Subcutaneous preadipocyte (primary cell): ENCODE measurements at places on chromosomes 2 and 18. TPM values are rescaled to one million over a fixed set of nuclear protein-coding genes. Genes with fewer than 3 reads are reported as not detected.

Gene RESP18
- total RNA-seq = not detected in 2 replicates

Gene BOD1L2
- not detected in 2 replicates for total RNA-seq

Gene CHN1
- 25.4 and 28.3 TPM in 2 replicates for total RNA-seq

Gene MC5R
- total RNA-seq = not detected in 2 replicates

Gene IFIH1
- total RNA-seq = 3.1 and 4.0 TPM in 2 replicates

Gene COL3A1
- total RNA-seq = 1,186 and 1,584 TPM in 2 replicates

Gene TMEFF2
- 2.9 and 3.7 TPM in 2 replicates for total RNA-seq

Gene ADAM23
- total RNA-seq = 3.1 and 3.7 TPM in 2 replicates

Gene MYOM1
- total RNA-seq = under 0.01 TPM in 2 replicates

Gene SLC38A11
- not detected in 2 replicates for total RNA-seq

Gene PRLH
- total RNA-seq = not detected in 2 replicates

Gene STPG4
- total RNA-seq = under 0.01 and 0.20 TPM in 2 replicates

Gene USP34
- total RNA-seq = 84.1 and 131 TPM in 2 replicates

Gene CROCC2
- 0.20 and 0.37 TPM in 2 replicates for total RNA-seq

Gene PROC
- total RNA-seq = not detected in 2 replicates

Gene DLX2
- 0.20 TPM in 1 of 2 replicates, not detected in the other for total RNA-seq

Gene ASB18
- not detected in 2 replicates for total RNA-seq

Gene CD8B
- total RNA-seq = not detected in 2 replicates

Gene IL36RN
- total RNA-seq = not detected in 2 replicates

Gene ALPP
- total RNA-seq = not detected in 2 replicates
